ENCODE measurements at places on chromosomes 6 and 20.

DNA sequence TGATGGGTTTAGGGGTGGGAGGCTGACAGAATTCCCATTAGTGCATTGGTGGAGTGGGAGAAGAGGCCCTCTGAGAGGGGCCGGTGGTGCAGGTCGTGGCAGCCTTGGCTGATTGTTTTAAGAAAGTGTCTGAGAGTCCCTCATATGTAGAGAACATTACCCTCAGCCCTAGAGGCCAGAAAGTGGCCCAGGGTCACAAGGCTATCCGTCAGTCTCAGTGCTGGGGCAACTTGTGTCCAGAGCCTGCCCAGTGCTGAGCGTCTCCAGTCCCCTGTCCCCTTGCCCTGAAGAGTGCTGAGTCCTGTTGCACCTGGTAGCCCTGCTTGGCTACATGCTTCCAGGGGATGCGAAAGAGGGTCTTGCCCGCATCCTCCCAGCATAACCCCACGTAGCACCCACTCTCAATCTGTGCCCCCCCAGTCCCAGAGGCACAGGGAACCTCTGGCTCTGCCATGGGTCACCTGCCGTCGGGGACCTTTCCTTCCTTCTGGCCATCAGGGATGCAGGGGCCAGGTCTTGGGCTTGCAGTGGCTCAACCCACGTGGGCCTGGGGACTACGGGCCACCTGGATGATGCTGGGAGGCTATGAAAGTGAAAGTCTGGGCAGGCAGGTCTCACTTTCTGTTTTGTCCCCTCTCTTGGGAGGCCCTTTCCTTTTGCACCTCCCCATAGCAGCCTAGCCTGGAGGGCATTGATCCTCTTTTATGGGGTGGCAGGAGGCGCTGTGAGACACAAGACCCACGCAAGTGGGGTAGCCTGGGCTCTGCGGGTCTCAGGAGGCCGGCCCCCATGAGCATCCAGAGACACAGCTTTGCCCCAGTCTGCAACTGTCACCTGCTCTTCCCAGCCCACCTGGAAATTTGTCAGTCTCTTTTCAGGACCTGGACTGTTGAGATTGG lies 12.2 kb downstream of the DUSP15 start:
- DNase-seq, result no peak

DNA sequence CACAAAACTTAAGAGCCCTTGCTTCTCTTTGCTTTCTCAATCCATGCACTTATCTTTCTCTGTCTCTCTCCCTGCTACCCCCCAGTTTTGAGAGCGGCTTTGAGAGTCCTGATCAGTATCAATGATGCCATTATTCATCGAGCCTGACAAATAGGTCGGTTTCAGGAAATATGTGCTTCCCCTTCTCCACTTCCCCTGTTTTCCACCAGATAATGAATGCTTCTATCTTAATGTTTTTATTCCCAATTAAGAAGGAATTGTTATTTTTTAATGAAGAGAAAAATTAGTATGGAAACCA lies 117.7 kb downstream of the KIF13A start:
- DNase-seq, result no peak

DNA sequence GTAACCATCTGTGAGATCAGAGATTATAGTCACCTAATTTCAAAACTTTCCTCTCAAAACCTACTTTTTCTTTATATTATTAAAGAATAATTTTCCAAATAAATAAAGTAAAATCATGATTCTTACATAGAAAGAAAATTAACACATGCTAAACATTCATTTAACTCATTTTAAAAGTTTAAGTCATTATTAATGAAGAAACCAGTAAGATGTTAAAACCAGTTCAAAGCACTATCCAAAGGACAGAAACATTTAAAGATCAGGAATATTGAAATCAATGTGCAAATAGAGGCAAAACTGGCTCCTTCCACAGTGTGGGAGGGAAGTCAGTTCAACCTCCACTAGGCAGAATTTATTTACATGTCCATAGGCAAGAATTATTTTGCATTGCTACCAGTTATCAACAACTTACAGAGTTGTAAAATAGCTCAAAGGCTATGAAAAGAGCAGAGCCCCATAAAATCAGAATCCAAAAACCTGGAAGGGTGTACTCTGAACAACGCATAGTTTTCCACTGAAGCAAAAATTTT lies 146.9 kb downstream of the KHDC1L start:
- DNase-seq, result no peak

DNA sequence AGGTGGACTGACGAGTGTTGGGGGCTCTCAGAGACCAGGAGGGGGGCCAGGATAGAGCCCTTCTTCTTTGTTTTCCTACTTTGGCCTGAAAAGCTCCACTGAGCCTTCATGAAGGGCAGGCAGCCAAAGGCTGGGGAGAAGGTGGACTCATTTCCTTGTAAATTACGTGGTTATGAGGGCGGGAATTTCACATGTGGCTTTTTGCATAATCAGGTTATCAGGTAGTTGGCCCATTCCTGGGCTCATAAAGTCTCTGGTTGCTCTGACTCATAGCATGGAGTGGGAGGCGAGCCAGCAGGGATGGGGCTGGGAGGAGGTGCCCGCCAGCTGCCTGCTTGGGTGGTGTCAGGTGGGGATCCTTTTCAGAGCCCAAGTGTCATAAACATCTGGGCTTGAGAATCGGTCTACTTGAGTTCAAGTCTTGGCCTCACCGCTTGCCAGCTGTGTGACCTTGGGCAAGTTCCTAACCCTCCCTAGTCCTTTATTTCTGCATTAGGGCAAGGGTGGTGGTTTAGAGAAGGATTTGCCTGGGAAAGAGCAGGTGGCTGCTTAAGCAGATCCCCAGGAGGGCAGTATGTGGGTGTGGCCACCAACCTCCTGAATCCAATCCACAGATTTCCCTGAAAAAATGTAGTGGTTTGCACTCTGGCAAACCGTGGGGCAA lies 26.5 kb upstream of the RNF24 start:
- no peak for DNase-seq

DNA sequence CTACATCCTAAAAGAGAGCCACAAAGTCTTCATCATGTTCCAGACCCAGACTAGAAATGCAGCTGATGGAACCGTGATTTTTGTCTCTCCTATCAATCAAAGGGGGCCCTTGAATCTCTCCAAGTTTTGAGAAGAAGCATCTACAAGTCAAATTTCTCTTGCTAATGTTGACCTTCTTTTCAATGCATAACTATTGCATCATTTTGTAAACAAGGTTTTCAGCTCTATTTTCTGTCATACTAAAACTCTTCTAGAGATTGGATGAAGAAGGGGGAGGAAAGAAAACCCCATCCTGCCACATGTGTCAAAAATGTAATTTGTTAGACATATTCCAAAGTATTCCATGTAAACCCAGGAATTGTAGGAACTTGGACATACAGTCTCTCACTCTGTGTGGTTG lies 169.2 kb downstream of the LMBRD1 start:
- DNase-seq, result no peak

DNA sequence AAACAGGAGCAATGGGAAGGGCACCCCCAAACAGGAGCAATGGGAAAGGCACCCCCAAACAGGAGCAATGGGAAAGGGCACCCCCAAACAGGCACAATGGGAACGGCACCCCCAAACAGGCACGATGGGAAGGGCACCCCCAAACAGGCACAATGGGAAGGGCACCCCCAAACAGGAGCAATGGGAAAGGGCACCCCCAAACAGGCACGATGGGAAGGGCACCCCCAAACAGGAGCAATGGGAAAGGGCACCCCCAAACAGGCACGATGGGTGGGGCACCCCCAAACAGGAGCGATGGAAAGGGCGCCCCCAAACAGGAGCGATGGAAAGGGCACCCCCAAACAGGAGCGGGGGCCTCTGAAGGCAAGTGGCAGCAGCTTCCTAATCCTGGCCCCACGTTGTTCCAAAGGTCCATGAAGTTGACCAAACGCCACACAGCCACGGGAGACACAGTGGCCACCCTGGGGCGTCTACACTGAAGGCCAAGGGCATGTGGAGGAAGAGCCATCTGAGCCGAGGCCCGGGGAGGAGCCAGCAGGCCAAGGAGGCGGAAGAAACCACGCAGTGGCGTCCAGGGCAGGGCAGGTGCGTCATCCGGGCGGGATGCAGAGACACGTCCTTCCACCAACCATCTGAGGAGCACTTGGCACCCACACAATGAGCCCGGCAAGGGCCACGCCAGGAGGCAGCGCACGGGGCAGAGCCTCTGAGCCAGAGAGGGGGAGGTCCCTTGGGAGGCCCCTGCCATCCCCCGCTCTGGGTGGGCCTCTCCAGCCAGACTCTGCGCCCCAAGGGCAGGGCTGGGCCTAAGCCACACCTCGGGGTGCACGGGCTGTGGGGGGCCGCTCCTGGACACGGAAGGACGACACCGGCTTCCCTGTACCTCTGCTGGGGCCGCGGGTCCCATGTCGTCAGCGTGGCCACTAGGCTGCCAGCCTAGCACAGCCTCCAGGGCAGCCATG lies 21.5 kb upstream of the NTSR1 start:
- no peak for DNase-seq

DNA sequence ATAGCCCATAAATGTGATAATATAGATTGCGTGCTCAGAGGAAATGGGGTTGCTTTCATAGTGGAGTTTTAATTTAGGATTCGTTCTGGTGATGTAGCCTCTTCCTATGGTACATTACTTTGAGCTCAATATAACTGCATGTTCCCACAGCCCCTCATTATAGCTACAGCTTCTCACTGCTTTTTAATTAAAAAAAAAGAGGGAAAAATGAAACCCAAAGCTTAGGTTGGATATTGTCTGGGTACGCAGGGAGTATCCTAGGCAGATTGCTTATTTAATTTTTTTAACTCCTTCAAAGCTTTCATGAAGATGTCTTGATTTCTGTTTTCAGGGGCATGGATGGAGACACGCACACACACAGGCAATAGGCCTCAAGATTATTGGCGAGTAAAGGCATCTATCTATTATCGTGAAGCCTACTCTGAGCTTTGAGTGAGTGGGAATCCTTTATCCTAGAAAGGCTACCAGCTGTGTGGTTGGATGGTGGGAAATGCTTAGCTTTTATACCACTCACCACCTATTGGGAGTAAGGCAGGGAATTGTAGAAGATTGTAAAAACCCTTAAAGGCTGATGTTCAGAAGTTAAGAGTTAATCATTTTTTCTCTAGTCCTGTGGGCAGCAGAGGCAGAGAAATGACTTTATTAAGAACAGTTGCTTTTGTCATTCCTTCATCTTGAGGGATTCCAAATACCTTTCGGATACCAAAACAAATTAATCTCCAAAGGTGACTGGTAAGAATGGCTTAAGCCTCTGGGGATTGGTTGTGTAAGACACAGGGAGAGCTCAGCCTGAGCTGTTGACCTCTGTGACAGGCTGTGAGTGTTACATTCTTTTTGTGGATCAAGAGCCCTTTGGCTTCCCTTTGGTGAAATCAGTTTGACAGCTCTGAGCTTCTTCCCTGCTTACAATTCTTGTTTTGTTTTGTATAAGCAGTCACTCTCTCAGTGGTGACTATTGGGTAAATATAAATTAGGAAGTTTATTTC lies 33.4 kb downstream of the CTNNBL1 start:
- no peak for DNase-seq

DNA sequence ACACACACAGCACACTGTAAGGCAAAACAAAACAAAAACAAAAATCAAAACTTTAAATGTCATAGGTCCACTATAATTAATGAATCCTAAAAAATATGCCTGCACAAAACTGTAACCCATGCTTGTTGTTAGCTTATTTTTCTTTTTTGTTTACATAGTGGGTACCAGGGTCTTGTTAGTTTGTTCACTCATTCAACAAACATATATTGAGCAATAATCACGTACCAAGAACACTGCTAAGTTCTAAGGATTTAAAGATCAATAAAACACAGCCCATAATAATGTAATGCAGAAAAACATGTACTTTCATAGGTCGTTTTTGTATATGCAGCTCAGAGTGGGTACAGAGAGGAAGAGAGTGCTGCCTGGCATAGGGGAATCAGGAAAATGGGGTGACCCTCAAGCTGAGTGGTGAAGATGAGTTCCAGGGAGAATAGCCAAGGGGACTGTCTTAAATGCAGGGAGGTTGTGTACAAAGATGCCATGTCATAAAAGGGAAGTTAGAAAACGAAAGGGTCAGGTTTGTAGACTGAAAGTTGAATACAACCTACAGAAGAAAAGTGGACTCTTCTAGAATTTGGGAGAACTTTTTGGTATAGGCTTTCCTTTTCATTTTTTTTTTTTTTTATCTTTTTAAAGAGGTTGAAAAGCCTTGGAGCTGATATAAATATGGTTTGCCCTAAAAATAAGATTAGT lies 113.3 kb upstream of the TBX18 start:
- no peak for DNase-seq

- DNase-seq, result no peak
Measured at GRCh38 chr20:49501917-49502316, 19.4 kb upstream of the KCNB1 start.

GRCh38 chr20:14337400-14338171 lies at the start of gene FLRT3:
Gene FLRT3 (minus strand): TSS chr20:14337612. CDS start chr20:14327506, 10,106 bp downstream.
- DNase-seq, result peak; percentile 53

DNA sequence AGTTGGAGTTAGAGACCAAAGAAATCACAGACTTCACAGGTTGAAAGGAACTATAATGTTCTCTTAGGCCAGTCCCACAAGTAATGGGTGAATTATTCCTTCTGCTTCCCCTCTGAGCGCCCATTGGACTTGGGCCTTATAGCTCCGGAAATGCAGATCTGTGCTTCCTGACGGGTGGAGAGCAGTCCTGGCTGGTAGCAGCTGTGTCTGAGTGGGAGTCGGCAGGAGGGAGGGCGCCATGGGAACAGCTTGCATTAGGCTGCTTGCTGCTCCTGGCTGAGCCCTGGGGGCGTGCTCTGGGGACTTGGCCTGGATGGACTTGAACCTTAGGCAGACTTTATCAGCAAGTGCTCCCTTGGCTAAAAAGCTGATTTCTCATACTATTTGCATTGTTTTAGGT lies 18.4 kb upstream of the NUP153 start:
- DNase-seq, result no peak

- peak; percentile 40 for DNase-seq
Measured at GRCh38 chr6:97668716-97669115, 385.7 kb upstream of the MMS22L start.

DNA sequence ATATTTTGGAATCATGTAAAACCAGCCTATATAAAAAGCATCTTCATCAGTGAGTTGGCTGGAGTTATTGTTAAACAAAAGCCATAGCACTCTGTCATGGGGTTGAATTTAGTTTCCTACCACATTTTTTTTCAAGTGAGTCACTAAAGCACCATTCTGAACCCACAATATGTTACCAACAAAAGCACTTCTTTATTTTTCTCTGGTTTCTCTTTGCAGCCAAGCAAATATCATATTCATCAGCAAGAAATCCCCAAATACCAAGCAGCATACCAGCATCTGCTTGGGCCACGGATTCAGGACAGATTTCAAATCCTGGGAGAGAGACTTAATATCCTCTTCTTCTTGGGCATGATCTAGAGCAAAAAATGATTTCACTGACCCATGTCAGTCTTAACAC lies 441.4 kb downstream of the BCKDHB start:
- DNase-seq, result no peak

- DNase-seq, result no peak
Measured at GRCh38 chr6:140475086-140475485, 1100.6 kb upstream of the CITED2 start.

- DNase-seq, result no peak
Measured at GRCh38 chr6:46983007-46983411, 59.1 kb downstream of the ADGRF1 start.

DNA sequence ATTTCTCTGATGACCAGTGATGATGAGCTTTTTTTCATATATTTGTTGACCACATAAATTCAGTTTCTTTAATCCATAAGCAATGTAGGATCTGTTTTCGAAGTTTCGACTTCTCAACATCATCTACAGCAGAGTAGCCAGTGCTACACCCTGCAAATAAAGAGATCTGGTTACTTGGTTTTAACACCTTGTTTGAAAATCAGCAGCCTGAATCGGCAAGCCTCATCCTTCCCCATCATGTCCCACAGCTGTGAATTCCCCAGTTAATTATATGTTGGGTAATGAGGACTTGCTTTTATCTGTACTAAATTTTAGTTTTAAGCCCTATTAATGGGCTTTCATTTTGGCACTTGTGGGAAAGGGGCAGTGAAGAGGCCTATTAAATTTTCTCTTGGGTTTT lies 80.6 kb downstream of the BMP2 start:
- DNase-seq, result no peak

GRCh38 chr20:41608606-41609005 lies 9.6 kb downstream of the CHD6 start:
- no peak for DNase-seq

Measured in hypothalamus (tissue), 51 donors.